Natural killer cell (primary cell): ENCODE measurements at places on chromosomes 12 and 14. TPM values are rescaled to one million over a fixed set of nuclear protein-coding genes. Genes with fewer than 3 reads are reported as not detected.

- DNase-seq: no peak
Measured at GRCh38 chr12:54010053-54010971, 1.5 kb downstream of the HOXC8 start.

GRCh38 chr12:105835580-105836241 is 303.0 kb downstream of the NUAK1 start:
- no peak for DNase-seq

- DNase-seq: no peak
Measured at GRCh38 chr12:42315108-42315507, 10.8 kb downstream of the ZCRB1 start.

GRCh38 chr12:58513852-58514251 is 406.5 kb downstream of the LRIG3 start:
- no peak for DNase-seq

CAPZA3 gene
- total RNA-seq: not detected

GRCh38 chr12:30884799-30885198 is 41.7 kb upstream of the TSPAN11 start:
- no peak for DNase-seq

RAB2B gene
- total RNA-seq: 50.9 TPM

DNA sequence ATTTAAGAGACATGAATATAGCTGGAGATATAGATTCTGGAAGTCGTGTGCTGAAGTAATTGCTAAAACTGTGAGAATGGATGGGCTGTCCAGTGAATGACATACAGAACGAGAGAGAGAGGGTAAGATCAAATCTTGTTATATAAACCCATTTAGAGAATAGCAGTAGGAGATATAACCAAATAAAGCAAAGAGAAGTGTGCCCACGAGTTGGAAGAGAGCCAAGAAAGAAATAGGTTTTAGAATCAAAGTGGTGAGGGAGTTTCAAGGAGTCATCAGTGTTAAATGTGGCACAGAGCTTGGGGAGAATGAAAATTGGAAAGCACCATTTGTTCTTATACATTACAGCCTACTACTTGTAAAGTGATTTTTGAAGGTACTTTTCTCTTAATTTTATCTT is 19.2 kb downstream of the TOGARAM1 start:
- no peak for DNase-seq

DNA sequence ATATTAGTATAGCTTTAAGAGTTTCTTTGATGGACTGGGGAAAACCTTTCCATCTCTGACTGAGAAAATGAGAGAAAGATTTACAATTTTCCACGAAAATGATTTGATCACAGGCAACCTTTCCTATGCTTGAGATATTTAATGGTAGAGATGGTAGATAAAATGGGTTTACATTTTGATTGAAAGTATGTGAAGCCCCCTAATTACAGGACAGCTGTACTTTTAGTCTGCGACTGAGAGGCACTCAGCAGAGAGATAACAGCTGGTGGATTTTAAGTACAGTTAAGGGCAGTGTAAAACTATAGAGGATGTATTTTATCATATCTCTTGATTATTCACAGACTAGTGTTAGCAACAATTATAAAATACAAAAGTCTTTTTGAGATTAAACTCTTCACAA is 40.7 kb downstream of the C12orf50 start:
- no peak for DNase-seq

KLRB1 gene
- total RNA-seq: 216 TPM

DNA sequence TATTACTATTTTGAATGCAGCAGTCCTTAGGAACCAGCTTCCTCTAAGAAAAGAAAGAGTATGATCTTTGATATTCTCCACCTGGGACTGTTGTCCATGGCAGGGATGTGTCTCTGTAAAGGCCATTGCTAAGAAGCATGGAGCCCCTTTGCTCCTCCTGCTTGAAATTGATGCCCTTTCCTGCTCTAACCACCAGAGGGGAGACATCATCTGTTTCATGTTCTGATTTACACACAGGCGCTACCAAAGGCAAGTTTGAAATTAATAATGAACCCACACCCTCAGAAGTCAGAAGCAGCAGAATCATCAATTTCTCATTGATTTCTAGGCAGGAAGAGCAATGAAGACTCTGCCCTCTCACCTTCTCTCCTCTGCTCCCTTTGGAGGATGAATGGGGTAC is 253.8 kb downstream of the RMST start:
- DNase-seq: no peak

GRCh38 chr12:29350080-29350479 is 30.9 kb downstream of the ERGIC2 start:
- no peak for DNase-seq

- no peak for DNase-seq
Measured at GRCh38 chr12:59500335-59500734, 95.5 kb upstream of the SLC16A7 start.

TMEM179 gene
- not detected for total RNA-seq

LRRC43 gene
- 8.5 TPM for total RNA-seq

GRCh38 chr14:104786726-104787675 is 8.5 kb downstream of the AKT1 start:
- no peak for DNase-seq

GRCh38 chr12:128707488-128707887 is 116.3 kb downstream of the SLC15A4 start:
- no peak for DNase-seq

RAD51AP1 gene
- 3.4 TPM for total RNA-seq

STRAP gene
- total RNA-seq: 117 TPM

GRCh38 chr12:104234926-104235499 is 19.4 kb downstream of the TXNRD1 start:
- no peak for DNase-seq

DNA sequence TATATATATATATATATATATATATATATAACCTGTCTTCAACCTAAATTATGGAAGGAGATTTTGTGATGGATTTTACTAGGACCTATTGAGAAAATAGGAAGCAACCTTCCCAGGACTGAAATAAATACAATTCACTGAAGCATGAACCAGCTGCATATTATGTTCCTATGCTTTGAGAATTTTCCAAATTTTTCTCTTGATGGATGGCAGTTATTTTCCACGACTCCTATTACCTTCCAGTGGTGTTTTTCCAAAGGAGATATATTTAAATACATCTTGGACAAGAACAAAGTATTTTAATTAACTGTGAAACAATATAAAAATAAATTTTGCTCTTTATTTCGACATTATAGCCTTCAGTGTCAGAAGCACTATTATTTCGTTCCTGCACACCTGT is 87.9 kb downstream of the TMTC1 start:
- no peak for DNase-seq

DNA sequence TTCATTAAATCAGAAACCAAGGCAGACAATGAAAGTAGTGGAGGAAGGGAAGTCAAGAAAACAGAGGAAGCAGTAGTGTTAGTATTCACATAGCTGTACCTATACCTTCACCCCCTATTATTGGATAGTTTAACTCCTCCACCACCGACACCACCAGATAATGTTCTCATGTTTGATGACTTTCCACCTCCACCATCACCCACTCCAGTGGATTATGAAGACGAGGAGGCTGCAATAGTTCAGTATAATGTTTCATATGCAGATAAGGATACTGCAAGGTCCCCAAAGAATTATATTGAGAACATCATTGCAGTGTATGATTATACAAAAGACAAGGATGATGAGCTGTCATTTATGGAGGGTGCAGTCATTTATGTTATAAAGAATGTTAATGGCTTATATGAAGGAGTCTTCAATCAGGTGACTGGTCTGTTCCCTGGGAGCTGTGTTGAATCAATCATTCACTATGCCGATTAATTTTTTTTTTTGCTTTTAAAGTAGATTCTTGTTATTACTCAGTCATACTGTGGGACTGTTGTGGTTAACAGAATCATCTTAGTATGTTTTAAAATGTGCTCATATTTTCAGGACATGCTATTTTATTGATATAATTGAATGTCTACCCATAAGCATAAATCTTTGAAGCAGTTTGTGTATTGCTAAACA is 32.2 kb upstream of the KTN1 start:
- no peak for DNase-seq

- no peak for DNase-seq
Measured at GRCh38 chr12:116306506-116306905, 29.0 kb upstream of the MED13L start.

GRCh38 chr12:80766897-80767296 is 50.2 kb downstream of the MYF5 start:
- DNase-seq: no peak

DNA sequence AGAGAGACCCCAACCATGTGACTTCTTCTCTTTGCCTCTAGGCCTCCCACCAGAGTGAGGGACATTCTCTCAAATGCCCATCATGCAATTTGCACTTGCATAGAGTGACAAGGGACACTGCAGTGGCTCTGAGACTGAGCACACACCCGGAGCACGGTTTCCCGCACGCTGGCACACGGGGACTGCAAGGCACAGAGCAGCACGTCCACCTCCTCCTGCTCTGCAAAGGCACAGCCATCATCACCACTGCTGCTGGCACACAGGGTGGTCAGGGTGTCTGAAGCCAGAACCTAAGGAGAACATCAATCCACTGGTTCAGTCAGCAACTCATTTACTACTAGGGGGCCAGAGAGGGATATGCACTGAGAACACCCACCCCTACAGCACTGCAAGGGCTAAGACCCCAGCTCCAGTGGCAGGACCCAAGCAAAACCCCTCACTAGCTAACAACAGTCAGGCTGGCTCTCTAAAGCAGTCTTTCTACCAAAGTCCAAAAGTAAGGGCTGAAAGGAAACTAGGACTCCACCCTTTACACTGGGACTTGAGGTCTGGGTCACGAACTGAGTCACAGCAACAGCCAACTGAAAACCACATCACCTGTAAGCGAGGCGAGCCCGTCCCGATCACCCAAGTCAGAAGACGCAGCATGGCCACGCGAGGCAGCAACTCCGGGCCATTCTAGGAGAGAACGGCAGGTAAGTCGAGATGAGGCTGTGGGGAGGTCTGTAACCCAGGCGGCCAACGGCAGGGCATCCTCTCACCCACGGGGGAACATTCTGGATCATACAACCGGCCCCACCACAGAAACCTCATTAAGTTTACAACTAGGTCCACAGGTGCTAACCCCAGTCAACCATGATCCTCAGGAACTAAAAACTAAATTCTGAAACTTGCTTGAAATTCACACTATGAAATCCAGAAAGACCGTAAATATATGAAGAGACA is 37.9 kb downstream of the GCN1 start:
- no peak for DNase-seq

SERPINA12 gene
- not detected for total RNA-seq

DNA sequence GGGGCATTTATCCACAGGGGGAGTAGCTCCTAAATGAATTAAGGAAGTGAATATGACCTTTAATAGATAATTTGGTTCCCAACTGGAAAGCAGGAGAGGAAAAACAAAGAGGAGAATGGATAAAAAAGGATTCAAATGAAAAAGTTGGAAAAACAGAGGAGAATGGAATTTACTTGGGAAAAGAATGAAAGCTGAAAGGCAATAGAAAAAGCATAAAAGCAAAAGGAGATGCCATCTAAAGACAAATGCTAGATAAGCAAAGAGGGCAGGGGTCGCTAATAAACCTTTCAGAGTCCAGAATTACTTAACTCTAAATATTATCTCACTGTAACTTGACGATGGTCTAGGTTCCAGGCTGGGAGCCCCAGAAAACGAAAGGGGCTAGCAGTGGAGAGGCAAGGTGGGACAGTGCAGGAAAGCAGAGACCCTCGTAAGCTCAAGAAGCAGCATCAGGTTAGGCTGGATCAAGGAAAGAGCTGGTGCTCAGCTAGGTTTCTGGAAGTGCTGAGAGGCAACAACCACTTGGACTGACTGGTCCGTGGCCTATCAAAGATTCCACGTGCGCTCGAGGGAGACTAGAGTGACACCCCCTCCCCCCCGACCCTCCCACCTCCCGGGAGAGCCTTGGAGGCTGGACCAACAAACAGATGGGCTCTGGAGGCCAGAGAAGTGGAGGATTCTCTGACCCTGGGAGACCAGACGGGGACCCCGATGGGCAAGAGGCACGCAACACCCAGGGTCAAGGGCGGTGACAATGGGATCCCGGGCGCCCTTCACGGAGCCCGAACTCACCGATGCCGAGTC is 1.2 kb downstream of the SLC2A13 start:
- DNase-seq: no peak

- DNase-seq: peak; percentile 83
Measured at GRCh38 chr14:49879646-49880204, 13.2 kb upstream of the ARF6 start.

- no peak for DNase-seq
Measured at GRCh38 chr14:77674931-77675330, 32.9 kb downstream of the ALKBH1 start.

DNA sequence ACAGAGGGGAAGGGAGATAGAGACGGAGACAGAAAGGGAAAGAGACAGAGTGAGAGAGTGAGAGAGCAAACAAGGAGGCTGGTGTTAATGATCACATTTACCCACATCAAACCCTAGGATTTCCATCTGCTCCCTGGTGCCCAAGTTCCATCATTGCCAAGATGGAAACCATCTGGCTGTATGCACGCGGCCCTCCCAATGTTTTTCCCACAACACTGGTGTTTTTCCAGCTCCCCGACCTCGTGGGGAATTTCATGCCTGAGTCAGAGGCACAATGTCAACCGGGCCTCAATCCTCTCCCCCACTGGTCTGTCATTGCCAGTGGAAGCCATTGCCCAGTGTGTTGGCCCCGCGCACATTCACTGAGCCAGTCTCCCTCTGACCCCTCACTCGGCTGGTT is 19.9 kb upstream of the BDKRB2 start:
- DNase-seq: no peak

DNA sequence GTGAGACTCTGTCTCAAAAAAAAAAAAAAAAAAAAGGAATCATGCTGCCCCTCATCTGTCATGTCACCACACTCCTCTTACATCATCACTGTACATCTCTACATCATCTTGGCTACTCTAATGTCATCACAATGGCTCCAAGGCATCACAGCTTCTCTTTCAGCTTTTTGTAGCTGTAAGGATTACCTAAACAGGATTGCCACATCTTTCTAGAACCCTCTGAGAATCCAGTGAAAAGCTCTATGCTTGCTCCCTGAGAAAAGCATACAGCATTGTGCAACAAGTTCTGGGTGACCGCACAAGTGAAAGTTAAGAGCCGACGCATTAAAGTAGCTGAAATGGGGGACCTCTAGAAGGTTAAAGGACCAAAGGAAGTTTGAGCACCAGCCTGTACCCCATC is 272.5 kb downstream of the C12orf50 start:
- DNase-seq: no peak

GRCh38 chr14:35047976-35048513 is 2.0 kb downstream of the FAM177A1 start:
- no peak for DNase-seq

- no peak for DNase-seq
Measured at GRCh38 chr12:13727707-13728195, 253.7 kb downstream of the GRIN2B start.

TPH2 gene
- total RNA-seq: not detected

GPRC5D gene
- not detected for total RNA-seq

GUCY2C gene
- not detected for total RNA-seq

DNA sequence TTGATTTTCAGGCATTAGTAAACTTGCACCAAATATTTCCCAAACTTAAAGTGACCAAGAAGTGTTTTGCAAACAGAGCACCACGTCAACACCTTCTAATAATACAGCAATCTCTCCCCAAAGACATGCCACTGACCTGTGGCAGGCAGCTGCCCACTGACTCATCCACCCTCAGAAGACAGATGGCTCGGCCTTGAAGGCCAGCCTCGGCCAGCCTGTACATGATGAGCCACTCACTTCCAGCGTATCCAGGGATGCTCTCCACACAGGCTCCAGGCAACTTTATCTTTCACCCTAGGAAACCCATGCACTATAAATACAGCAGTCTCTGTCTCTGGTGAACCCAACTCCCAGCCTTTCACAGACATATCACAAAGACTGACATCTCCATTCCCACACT is 62.7 kb downstream of the TUNAR start:
- DNase-seq: no peak
